ENCODE measurements at places on chromosomes 7 and 10.

GRCh38 chr7:84112771-84113170 lies 81.8 kb downstream of the SEMA3A start:
- DNase-seq = no peak

GRCh38 chr10:76270464-76270863 lies 839.0 kb downstream of the LRMDA start:
- no peak for DNase-seq

DNA sequence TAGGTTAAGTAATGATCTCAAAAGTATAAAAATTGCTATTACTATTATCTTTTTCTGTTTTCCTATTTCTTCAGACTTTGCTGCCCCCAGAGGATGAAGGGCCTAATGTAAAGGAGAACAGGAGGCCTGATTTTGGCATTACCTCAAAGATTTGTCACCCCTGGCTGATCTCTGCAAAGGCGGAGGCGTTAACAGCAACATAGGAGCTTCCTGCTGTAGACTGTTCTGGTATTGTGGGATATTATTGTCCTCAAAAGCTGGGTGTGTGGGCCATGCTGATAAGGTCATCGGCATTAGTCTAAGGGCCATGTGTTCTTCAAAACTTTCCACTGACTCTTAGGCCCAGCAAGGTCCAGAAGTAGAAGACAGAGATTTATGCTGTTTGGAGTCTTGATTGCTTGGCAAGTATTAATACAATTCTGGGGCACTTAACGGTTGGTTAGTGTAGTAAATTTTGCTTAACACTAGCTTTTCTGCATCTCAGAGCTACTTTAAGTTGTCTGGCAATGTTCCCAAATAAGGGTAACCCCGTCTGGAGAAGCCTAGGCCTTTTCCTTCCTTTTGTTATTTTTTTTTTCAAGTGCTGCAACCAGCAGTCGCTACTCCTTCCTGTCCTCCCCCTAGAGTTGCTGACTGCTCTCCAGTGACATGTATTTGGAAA lies 14.0 kb upstream of the ENTPD1 start:
- no peak for DNase-seq

DNA sequence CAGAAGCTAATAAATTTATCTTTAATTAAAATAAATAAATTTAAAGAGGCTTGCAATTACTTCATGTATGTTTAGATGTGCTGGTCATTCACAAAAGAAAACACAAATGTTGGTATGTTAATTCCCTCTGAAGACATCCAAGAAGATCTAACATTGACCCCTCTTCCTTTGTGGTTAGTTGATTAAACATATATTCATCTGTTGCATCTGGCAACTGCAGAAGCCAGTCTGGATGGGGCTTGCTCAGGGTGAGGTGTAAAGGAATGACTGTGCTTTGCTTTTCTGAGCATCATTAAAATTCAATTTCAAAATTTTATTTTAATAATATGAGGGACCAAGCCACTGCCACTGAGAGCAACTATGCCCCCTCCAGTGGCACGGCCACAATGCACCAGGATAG lies 36.4 kb upstream of the FERD3L start:
- no peak for DNase-seq

- DNase-seq = no peak
Measured at GRCh38 chr7:107467972-107468371, 1.9 kb upstream of the GPR22 start.

DNA sequence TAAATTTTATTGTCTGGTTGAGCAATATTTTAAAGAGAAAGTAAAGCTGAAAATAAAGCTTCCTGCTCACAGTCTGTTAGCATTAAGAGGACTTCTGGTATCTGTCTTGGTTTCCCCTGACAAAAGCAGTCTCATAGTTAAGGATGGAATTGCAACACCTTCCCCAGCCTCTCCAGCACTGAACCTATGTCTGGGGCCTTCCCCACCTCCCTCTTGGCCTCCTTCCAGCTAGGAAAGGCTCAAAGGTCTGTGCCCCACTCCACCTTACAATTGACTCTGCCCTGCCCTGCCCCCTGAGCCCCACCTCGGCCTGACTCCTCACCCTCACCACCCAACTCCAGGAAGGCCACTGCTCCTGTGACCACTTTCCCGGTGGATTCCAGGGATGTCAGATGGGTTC lies 33.2 kb downstream of the COL17A1 start:
- DNase-seq = no peak

DNA sequence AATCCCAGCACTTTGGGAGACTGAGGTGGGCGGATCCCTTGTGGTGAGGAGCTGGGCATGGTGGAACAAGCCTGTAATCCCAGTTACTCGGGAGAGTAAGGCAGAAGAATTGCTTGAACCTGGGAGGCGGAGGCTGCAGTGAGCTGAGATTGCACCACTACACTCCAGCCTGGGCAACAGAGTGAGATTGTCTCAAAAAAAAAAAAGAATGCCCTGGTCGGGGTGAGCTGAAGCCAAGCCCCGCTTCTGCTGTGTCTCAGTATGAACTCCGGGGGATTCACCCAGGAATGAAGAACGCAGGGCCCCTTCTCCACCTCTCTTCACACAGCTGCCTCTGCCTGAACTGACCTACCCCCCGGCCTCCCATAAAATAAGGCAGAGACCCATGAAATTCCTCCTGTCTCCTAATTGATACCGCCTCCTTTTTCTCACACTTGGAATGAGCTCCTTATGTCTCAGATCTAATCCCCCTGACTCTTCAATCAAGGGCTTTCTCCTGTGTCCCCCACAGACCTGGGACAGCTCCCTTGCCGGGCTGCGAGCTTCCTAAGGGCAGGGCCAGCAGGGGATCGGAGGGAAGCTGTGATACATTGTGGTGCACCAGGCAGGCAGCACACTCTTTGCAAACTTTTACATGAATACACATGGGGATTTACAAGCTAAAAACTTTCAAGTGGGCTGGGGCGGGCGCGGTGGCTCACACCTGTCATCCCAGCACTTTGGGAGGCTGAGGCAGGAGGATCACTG lies 911 bp upstream of the ZP3 start:
- DNase-seq = no peak

GRCh38 chr10:90884431-90884830 lies 12.7 kb downstream of the RPP30 start:
- no peak for DNase-seq

DNA sequence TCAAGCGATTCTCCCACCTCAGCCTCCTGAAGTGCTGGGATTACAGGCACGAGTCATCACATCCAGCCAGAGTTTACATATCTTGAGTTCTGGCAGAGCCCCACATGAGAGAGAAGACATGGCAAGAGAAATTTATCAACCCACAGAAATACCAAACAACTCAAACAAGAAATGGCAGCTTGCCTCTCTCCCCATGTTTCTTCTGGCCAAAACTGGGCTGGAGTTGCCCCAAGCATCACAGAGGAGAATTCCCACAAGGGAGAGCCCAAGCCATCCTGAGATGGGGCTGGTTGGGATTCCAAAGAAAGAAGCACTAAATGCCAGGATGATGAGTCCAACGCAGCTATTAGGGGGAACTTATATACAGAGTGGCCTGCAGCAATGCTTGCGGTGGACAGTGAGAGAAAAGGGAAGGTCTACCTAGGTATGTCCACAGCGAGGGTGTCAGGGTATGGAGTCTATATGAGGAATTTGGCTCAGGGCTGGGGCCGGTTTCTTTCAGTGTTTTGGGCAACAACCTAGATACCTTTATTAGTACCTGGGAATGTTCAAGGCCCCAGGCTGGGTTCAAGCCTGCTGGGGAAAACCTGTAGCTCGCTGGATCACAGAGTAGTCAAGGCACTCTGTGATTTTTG lies 14.5 kb upstream of the PAX4 start:
- no peak for DNase-seq

- DNase-seq = no peak
Measured at GRCh38 chr7:106793015-106793975, 71.8 kb upstream of the PIK3CG start.

- no peak for DNase-seq
Measured at GRCh38 chr7:52473756-52474155, 561.7 kb upstream of the POM121L12 start.

DNA sequence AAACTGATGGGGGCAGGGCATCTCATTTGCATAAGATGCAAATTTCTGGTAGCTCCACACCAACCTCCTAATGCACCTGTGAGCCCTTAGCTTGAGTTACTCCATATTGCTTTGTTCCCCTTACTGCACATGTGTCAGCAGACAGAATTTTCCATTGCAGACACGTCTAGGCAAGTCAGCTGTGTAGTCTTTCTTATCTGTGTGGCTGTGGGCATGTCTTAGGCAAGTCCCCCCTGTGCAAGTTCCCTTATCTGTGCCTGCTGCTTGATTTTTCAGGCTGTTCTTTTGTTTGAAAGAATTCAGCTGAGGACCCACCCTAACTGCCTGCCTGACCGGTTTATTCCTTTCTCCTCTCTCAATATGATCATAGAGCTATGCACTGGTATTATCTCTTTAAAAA lies 28.5 kb upstream of the TRIM24 start:
- no peak for DNase-seq

GRCh38 chr7:94395141-94396036 lies 694 bp downstream of the COL1A2 start:
- DNase-seq = no peak

DNA sequence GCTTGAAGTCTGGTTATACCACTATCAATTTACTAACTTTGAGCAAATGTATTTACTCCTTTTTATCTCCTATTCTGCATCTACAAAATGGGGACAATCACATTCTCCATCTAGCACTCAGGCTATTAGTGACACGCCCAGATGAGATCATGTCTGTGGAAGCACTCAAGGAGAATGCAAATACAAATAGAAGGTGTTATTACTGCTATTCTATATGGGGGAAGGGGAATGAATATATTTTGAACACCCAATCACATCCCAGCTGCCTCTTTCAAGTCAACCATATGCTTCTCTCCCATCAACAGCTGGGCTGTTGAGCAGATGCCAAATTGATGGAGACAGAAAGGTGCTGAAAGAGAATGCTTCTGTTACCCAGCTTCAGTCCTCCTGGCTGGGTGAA lies 23.5 kb downstream of the SGMS1 start:
- DNase-seq = no peak

DNA sequence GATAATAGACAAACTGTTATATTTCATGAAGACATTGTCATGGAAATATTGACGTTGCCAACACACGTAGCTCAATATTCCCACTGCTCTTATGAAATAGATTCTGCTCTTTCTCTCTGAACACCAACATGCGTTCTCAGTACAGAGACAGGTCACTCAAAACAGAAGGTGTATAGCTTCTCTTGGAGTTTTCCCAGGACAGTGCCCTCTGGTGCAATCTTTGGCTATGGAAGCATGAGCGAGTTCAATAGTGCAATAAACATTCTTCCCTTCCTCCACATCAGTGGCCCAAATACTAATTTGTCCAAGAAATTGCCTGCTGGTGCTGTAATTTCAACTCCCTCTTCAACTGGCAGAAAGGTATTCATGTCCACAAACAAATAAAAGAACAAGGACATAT lies 145.3 kb downstream of the MAGI2 start:
- DNase-seq = no peak

DNA sequence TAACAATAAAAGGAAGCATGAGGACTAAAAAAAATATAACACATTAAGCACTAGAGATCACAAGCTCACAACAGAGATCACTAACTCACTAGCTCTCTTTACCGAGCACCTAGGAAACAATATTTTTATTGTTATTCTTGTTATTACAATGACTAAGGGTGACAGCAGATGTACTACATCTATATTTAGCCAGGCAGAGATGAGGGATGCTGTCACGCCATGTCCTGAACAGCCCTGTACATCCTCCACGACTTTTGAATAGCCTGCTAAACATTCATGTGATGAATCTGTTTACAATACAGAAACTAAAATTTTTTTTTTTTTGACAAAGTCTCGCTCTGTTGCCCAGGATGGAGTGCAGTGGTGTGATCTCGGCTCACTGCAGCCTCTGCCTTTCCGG lies 22.7 kb downstream of the FAM133B start:
- no peak for DNase-seq

DNA sequence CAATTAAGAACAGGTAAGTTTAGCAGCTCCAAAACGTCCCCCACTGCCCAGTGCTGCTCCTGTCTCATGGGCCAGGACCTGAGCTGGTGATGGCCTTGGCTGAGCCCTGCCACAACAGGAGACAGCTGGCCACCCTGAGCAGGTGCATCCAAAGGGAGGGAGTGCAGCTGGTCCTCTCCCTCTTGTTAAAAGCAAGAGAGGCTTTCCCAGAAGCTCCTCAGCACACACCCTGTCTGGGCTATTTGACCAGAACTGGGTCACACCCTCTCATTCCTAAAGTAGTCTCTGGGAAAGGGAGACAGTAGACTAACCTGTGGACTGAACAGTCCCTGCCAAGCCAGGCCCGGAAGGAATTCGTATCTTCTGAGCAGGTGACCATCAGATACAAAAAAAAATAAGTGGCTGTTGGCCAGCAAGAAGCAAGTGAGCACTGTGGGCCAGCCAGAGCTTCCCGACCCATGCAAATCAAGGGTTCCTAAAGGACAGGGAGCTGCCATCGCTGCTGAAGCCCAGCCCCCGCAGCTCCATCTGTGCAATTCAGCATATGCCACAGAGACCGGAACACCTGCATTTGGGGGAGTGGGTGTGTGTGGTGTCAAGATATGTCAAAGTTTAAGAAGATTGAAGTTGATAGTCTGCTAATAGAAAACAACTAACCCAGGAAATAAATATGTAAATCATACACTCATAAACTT lies 2.1 kb upstream of the TMEM72 start:
- DNase-seq = no peak

- DNase-seq = no peak
Measured at GRCh38 chr7:67619175-67619574, 622.5 kb downstream of the TYW1 start.

- DNase-seq = no peak
Measured at GRCh38 chr7:48594349-48594748, 330.0 kb upstream of the CDC14C start.

DNA sequence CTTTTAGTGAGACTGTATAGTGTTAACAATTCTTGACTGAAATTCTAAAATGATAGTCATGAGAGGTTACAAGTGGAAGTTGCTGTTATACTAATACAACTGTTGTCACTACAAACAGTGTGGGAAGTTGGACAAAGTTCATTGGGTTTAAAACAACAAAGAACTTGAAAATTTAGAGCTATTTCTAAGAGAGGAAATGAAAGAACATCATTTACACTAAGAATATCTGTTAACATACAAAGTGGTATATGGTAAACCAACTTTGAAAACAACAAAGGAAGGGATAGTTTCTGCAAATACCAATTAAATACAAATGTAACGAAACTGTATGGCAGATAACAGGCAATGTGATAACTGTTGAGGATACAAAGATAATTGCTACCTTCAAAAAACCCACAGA lies 11.6 kb downstream of the MTPN start:
- no peak for DNase-seq

GRCh38 chr7:13948019-13948801 lies 41.3 kb downstream of the ETV1 start:
- no peak for DNase-seq

DNA sequence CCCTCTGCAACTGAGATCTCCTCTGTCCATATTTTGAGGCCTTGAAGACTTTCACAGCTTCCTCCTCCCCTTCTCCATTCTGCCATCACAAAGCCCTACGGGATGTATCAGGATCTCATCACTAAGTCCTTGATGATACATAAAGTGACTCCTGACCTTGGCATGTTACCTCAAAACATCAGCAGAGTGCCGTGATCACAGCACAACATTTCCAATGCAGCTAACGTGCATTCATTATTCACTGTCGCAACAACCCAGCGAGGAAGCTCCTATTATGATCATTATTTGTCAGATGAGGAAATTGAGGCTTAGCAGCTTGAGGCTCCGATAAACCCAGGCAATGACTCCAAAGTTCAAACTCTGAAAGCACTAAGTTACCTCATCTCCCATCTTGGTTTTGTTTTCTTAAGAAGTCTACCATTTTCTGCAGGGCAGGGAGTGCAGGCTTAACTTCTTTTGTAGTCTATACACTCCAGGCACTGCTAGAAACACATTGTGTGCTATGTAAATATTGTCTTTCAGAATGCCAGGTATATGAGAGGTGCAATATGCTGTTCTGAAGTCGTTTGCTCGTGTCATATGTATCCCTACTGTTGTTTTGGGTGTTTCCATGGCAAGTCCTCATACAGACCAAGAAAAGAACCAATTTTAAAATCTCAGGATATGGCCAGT lies 80.6 kb upstream of the C1QL3 start:
- DNase-seq = no peak
